ENCODE measurements at places on chromosomes 12 and 14.
A peak's percentile ranks its signal among the peaks of the same experiment; 100 is the strongest.

DNA sequence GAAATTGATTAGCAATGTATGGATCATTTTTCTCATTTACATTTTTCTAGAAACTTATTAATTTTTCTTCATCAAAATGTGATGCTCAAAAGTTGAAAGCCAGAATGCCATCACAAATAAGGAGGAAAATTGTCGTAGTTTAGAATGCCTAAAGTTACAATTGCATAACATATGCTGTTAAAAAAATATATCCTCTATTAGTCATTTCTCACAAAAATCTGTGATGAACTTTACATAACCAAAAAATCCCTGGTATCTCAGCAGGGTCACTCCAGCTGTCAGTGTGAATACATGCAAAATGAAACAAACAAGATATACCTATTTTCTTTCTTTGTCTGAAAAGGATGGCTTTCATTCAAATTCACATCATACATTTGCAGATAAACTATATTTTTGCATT lies 358.9 kb downstream of the PAWR start:
- no peak for DNase-seq

DNA sequence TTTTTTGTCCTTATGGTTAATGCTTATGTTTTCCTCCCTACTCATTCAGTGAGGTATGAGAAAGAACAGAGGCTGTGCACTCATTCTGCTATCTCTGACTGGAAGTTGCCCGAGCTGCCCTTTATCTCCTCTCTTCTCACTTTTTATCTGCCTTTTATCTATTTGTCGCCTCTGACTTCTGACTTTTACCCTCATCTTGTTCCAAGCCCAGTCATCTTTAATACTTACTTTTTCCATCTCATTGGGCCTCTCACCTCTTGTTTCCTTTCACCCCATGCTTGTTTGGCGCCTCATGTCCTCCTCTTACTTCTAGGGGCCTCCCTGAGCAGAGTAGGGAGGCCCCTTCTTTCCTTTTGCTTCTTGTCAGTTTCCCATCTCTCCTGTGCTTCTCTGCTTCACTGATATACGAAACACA lies 50.7 kb downstream of the DIP2B start:
- DNase-seq = no peak

- DNase-seq = no peak
These were observed 562.2 kb downstream of the VRK1 start for GRCh38 chr14:97359341-97359740.

DNA sequence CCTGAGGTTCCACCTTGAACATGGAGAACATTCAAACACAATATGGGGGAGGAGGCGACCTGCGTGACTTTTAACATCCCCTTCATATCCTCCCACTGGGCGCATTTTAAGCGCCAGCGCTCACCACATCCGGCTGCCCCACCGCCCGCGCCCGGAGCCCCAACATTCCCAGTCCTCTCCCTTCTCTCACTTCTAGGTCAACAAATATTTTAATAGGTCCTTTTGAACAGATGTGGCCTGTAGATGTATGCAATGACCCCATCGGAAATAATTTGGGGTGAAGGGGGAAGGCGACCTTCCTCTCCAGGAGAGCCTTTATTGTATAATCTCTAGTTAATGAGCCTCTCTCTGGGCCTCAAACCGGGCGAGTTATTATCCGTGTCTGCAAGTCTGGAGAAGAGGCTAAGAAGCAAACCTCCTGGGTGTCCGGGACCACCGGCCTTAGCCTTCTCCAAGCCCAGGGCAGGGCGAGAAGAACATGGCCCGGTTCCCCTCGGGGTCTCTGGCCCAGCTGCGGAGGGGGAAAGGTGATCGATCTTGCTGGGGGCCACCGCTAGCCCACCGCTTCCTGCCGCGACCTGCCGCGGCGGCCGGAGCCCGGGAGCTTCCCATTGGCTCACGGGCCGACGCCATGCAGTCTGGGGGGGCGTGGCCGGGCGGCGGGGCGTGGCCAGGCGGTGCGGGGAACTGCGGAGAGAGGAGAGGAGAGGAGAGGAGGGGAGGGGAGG lies 83.2 kb upstream of the HMGA2 start:
- DNase-seq = peak; percentile 78

DNA sequence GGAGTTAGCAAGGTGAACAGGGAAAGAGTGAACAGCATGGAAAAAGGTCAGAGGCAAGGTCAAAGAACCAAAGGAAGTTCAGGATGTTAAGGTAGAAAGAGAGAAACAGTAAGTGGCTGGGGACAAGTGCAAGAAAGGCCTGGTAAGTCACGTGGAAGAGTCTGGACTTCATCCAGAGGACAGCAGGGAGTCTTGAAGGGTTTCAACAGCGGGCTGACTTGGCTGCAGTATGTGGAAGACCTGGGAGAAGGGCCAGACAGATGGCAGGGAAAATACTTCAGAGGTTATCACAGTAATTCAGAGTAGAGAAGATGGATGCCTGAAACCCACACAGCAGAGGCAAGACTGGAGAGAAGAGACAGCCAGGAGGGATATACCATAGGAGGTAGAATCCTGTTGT lies 34.0 kb downstream of the CIT start:
- DNase-seq = no peak

DNA sequence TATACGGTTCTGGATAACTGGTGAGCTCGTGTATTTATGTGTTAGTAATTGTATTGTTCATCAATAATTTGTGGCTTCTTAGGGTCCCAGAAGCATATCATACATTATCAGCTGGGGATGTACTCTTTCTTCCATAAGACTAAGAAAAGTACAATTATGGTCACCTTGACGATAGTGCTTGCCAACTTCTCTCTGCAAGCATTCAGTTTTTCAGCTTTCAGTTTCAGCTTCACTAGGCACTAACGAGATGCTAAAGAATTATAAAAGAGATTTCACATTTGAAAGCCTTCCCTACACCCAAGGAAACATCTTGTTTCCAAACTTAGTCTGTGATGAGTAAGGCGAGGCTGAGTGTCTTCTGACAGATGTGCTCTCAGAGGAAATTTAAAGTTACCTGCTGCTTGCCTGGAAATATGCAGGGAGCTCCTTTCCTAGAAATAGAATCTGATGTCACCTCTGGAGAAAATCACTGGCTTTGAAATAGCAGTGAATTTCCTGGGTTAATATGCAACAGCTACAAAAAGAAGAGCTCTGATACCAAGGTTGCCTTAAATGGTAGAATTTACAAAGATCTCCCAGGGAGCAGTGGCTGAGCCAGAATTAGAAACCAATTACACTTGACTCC lies 1419.9 kb upstream of the TMEM132C start:
- no peak for DNase-seq

GRCh38 chr12:8950221-8950527 lies 729 bp upstream of the M6PR start:
- DNase-seq = no peak

DNA sequence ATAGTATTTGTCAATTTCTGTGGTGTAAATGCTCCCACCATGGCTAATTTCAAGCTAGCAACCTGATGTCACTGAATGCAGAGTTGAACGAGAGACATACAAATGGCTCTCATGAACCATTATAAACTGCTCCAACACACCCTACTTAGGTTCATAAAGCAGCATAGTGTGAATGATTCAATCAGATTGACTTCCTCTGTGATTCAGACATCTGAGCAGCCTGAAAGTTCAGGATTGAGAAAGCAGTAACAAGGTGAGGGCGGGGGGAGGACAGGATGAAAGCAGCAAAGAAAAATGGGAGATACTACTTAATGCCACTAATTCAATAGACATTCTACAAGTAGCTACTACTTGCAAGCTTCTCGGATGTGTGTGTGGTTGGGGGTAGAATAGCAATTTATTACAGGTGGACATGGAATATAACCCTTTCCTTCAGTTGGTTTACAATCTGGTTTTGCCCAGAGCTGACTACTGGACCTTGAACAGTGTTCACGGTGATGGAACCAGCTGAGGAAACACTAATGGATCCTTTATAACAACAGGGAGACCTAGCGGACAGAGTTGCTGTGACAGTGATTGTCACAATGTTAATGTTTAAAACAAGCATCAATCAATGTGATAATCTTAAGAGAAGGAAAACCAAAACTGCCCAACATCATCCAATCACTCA lies 52.5 kb upstream of the PELI2 start:
- no peak for DNase-seq

- DNase-seq = no peak
These were observed 241.9 kb downstream of the SLC41A2 start for GRCh38 chr12:104716172-104716571.

- no peak for DNase-seq
These were observed 5.5 kb upstream of the HOXC9 start for GRCh38 chr12:53994264-53995001.

DNA sequence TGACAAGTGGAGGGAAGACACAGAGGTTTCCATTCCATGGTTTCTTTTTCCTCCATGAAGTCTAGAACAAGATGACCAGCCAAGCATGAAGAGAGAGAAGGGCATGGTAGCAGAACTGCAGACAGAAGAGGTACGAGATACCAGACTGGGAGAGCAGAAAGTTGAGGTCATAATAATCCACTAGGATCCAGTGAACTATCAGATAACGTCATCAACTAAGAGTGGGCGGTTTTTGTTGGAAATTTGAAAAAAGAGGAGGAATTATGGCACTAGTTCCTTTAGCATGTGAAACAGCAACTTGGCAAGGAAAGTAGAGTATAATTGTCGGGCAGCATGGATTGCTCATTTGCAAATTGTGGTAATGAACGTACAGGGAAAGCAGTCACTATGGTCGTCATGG lies 357.6 kb downstream of the PDZRN4 start:
- no peak for DNase-seq

DNA sequence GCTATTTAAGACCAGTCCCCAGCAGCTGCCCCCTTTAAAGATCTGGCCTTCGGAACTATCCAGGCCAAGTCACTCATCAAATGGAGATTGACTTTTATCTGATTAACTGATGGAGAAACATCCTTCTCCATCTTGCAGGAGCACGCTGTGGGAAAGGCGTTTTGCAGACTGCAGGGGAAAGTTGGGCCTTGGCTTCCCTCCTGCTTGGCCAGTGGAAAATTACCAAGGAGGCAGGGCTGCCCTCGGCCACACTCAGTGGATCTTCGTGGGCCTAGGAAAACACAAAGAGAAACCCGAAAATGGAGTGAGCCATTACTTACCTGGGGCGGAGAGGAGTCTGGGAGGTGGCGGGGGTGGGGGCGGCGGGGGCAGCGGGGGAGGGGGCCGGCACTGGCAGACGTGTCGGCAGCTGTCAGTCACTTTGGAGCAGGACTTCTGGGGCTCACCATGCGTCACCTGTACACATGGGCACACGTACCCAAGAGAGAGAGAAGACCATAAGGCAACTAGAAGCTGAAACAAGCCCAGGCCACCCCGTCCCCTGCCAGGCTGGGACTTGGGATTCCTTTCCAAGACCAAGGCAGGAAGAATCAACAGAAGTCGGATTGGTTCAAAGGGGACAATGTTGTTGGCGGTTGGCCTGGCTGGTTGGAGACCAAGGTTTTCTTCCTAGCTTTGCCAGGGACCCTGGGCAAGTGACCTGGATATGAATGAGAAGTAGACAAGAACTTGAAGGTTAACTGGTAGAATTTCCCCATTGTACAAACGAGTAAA lies 9.2 kb downstream of the PRIMA1 start:
- no peak for DNase-seq

DNA sequence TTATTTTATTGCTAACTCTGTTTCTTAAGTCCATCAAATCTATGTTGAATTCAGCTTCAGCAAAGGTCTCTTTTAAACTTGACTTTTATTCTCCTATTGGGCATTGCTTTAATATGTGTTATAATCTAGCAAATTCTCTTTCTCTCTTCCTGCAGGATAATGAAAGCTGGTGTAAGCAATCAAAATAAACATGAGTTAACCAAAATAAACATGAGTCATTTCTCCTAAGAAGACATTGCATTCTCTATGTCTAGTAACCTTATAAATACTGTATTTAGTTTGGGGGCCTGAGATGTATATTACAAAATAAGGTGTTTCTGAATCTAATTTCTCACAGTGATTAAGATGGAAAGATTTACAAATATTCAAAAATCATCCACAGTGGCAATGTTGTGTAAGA lies 739.1 kb upstream of the ATXN7L3B start:
- no peak for DNase-seq

GRCh38 chr14:21995332-21995731 lies 321.7 kb upstream of the OR4E1 start:
- no peak for DNase-seq

GRCh38 chr12:121050725-121051124 lies 11.7 kb upstream of the OASL start:
- no peak for DNase-seq

DNA sequence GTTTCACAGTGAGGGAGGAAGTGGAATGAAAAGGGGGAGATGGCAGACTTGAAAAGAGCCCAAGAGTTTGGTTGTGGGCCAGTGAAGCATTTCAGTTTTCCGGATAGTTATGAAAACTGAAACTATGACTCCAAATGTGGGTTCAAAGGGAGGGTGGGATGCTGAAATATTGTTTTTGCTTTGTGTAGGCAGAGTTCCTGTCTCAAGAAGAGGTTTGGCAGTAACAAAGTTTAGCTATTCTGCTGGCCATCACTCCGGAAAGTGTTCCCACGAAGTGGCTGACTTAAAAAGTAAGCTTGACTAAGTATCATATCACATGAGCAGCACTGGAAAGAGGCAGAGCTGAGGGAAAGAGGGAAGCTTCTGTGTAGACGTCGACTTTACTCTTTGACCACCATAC lies 85.2 kb downstream of the CAND1 start:
- DNase-seq = no peak

- DNase-seq = no peak
These were observed 56.0 kb downstream of the BMAL2 start for GRCh38 chr12:27388650-27389049.

DNA sequence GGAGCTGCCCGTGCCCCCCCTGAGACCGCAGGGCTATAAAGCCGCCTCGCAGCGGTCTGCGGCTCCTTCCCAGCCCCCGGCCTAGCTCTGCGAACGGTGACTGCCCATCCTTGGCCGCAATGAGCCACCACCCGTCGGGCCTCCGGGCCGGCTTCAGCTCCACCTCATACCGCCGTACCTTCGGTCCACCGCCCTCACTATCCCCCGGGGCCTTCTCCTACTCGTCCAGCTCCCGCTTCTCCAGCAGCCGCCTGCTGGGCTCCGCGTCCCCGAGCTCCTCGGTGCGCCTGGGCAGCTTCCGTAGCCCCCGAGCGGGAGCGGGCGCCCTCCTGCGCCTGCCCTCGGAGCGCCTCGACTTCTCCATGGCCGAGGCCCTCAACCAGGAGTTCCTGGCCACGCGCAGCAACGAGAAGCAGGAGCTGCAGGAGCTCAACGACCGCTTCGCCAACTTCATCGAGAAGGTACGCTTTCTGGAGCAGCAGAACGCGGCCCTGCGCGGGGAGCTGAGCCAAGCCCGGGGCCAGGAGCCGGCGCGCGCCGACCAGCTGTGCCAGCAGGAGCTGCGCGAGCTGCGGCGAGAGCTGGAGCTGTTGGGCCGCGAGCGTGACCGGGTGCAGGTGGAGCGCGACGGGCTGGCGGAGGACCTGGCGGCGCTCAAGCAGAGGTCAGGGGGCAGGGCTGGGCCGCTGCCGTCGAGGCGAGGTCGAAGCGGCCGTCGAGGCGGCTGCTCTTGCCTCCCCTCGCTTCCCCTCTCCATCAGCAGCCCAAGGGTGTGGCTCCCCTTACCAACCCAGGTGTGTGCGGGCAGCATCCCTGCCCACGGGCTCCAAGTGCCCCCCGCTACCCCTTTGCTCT lies at the start of gene PRPH:
PRPH (plus strand) TSS at position 66 of the 855 bp plus-strand sequence; CDS start at position 120, 54 bp downstream.
- no peak for DNase-seq

GRCh38 chr12:9379023-9379742 lies 171.0 kb upstream of the PZP start:
- no peak for DNase-seq

GRCh38 chr12:88681271-88681670 lies 101.0 kb upstream of the KITLG start:
- DNase-seq = no peak

- no peak for DNase-seq
These were observed 5.1 kb upstream of the SLC38A2 start for GRCh38 chr12:46377678-46378077.

Data from CD4-positive, alpha-beta T cell treated with Interleukin-6 for 4 hours (primary cell).